GF-D8 (cell line): ENCODE measurements at places on chromosomes 6 and 20.

DNA sequence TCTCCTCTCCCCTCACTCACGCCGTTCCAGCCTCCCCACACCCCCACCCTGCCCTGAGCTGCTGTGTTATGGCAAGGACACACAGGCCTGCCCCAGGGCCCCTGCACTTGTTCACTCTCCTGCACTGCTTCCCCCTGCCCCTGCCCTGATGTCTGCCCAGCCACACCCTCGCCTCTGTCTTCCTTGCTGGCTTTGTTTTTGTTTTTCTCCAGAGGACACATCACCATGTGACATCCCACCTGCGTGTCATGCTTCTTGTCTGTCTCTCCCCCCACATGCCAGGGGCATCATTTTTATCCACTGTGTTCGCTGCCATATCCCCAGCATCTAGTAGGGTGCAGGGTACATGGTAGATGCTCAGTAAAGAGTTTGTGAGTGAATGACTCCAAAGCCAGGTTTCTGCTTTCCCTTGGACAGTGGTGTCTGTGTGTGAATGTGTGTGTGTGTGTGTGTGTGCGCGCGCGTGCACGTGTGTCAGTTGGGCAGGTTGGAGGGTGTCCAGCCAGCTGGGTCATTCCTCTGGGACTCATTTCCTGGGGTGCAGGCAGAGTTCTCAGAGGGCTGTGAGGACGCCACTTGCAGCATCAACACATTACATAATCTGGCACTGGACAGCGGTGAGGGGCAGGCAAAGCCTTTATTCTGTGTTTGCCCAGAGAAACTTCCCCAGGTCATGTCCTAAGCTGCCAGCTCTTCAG lies 60.6 kb downstream of the STK35 start:
- no peak for DNase-seq

- no peak for DNase-seq
Observed at GRCh38 chr6:138293428-138294395, 75.4 kb upstream of the PBOV1 start.

DNA sequence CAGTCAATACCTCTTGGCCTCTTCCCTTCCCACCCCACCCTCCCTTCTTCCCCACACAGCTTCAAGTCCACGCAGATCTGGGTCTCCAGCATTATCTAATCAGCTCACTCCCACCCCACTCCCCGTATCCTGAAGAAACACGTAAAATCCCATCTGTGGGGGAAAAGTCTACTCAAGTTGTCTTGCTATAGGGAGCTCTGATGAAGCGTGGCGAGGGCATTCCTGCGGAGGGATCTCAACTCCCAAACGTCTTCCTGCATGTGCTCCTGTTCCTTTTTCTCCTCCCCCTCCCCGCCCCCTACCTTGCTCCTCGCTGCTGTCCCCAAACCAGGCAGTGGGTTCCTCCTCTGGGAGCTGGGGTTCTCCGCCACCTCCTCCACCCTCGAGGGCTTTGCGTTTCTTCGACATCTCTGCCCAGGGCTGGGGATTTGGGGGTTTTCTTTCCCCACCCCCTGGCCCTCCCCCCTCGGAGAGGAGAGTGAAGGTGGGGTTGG lies 181.8 kb downstream of the TBXT start:
- DNase-seq = no peak

GRCh38 chr20:19493794-19494495 lies 264.1 kb upstream of the RIN2 start:
- DNase-seq = no peak

DNA sequence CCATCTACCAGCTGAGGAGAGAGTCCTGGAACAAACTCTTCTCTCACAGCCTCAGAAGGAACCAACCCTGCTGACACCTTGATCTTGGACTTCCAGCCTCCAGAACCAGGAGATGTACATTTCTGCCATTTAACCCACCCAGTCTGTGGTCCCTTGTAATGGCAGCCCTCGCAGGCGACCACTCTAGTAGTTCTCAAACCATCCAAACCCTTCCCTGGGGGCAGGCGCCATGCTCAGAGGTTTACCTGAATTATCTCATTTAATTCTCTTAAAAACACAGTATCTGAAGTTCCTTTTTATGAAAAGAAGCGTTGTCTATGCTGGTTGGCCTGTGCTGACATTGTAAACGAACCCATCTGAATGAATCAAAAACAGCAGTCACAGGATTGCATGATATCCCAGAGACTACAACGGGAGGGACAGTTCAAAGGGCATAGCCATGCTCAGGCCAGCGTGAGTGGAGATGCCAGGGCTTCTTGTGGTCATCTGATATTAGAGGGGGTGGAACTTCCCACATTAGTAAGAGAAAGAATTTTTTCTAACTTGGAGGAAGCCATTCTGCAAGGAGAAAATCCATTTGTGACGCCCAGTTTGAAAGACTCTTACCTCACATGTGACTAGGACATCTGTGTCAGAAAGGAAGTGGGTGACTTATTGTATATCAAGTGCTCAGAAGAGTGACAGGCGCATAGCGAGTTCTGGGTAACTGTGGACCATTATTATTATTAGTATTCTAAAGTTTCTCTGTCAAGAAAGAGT lies 17.2 kb upstream of the TAGAP start:
- peak; percentile 93 for DNase-seq

- DNase-seq = no peak
Observed at GRCh38 chr20:56392881-56393482, 537 bp downstream of the CSTF1 start.

DNA sequence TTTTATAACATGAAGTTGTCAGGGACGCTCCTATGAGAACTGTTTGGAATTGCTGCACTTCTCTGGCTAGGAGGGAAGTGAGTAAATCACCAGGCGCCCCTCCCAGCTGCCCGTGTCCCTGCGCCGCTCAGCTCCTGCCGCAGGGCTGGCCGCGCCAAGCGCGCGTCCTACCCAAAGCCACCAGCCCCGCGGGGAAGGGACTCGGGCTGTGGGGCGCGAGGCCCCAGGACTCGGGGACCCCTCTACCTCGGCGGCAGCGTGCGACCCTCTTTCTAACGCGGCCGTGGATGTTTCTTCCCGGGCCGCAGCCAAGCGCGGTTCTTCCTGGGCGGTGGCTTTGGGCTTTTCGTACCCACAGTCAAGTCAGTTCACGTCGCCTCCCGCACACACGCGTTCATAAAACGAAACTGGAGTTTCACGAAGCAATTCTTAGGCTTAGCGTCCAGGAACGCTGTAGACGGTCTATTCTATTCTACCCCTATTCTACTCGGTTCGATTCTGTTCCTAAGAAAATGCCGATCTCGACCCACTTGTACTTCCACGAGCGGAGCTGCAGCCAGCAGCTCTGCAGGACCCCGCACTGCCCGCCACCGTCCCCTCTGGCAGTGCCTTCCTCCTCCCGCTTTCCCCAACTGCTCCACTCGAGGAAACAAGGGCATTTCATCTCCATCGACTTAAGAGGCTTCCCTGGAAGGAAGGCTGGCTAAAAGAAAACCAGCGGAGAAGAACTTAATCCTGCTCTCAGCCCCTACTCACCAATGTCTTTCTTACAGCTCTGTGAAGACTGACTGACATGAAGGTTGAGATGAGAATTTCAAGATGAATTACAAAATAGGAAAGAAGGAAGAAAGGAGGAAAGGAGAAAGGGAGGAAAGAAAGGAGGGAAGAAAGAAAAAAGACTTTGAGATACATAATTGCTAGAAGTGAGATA lies 15.4 kb downstream of the FOXC1 start:
- no peak for DNase-seq

GRCh38 chr6:128723667-128724066 lies 159.3 kb upstream of the LAMA2 start:
- no peak for DNase-seq

- DNase-seq = peak; percentile 54
Observed at GRCh38 chr6:28105245-28105639, 19.2 kb upstream of the ZSCAN16 start.

DNA sequence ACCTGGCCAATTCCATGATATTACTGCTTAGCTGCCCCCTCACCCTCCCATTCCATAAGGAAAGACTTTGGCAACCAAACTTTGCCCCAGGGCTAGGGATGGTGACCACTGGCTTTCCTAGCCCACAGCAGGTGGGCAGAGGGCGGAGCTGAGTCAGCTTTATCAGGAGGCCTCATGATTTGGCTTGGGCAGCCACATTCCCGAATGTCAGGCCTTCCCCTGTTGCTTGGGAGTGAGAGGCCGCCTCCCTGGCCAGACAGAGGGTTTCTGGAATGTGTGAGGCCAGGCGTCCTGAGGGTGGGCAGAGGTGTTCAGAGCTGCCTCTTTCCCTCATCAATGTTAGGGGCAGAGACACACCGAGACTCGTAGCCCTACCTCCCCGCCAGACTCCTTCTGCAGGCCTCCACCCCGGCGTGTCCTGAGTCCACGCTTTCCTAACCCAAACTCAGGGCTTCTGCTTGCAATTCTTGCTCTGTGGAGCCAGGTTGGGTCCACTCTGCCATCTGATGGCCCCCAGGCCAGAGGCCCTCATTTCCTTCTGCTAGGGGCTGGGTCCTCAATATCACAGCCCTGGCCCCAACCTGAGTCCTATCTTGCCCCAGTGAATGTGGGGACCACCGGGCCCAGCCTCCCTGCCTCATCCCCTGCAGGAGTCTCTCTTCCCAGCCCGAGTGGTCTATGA lies 19.3 kb downstream of the UQCC2 start:
- DNase-seq = no peak

DNA sequence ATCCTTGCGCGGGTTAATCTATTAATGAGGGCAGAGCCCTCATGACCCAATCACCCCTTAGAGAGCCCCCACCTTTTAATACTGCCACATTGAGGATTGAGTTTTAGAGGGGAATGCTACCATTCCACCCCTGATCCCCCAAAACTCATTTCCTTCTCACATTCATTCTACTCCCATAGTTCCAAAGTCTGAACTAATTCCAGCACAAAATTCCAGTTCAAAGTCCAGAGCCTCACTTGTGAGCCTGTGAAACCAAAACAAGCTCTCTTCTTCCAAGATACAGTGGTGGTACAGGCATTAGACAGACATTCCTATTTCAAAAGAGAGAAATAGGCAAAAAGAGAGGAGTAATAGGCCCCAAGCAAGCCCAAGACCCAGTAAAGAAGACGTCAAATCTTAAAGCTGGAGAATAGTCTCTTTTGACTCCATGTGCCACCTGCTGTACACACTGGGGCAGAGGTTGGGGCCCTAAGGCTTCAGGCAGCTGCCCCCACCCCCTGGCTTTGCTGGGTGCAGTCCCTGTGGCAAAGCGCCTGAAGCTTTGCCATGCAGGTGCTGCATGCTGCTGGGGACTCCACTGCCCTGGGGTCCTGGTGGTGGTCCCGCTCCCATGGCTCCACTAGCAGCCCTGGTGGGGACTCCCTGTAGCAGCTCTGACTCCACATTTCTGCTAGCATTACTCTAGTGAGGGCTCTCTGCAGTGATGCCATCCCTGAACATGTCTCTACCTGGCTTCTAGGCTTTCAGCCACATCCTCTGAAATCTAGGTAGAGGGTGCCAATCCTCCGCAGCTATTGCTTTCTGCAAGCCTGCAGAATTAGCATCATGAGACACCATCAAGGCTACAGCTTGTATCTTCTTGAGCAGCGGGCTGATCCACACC lies 41.3 kb downstream of the RSPH3 start:
- no peak for DNase-seq

DNA sequence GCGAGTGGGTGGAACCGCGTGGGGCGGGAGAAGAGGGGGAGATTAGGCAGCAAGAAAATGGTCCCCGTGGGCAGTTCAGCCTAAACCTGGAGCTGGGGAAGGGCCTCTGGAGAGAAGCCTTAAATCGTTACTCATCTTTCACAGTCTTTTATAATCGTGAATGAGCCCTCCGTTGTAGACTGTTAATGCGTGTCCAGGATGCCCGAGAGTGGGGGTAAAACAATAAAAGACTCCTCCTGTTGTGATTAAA lies 11.0 kb upstream of the ELOVL5 start:
- no peak for DNase-seq

DNA sequence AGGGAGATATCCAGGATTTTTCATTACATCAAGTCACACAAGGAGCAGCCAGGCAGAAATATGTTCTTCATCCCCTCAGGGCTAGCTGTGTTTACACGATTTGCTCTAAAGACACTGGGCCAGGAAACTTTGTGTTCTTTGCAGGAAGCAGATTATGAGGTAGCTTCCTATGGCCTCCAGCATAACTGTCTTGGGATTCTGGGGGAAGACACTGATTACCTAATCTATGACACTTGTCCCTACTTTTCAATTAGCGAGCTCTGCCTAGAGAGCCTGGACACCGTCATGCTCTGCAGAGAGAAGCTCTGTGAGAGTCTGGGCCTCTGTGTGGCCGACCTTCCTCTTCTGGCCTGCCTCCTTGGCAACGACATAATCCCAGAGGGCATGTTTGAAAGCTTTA lies 11.2 kb downstream of the FAM120B start:
- DNase-seq = no peak

GRCh38 chr20:63898882-63899558 lies 4.1 kb downstream of the DNAJC5 start:
- DNase-seq = peak; percentile 80

GRCh38 chr6:57313711-57314471 lies 3.5 kb upstream of the PRIM2 start:
- no peak for DNase-seq

DNA sequence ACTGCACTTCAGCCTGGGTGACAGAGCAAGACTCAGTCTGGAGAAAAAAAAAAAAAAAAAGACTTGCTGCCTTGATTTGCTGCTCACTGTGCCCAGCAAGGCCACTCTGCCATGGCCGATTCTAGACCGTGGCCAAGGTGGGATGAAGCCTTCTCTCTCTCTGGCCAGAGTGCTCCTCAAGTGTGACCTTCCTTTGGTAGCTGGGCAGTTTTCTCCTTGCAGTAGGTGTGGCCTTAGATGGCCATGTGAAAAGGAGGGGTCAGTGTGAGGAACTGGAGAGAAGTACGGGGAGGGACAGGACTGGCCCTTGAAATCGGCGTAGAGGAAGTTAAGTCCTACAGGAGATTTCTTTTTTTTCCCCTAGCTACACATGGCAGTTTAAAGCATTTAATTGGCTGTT lies 272.0 kb downstream of the ARID1B start:
- no peak for DNase-seq

DNA sequence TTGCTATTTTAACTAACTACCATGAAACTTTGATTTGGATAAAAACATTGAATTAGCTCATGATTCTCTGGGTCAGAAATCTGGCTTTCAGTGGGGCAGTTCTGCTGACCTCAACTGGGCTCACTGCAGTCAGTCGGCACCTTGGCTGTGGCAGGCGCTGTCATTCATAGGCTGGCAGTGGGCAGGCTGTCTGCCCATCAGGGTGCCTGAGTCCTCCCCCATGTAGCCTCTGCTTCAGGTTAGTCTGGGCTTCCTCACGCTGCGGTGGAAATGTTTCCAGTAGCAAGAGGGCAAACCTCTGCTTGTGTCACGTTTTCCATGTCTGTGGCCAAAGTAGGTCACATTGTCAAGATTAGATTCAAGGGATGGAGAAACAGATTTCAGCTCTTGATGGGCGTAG lies 251.0 kb upstream of the TCF21 start:
- DNase-seq = no peak

DNA sequence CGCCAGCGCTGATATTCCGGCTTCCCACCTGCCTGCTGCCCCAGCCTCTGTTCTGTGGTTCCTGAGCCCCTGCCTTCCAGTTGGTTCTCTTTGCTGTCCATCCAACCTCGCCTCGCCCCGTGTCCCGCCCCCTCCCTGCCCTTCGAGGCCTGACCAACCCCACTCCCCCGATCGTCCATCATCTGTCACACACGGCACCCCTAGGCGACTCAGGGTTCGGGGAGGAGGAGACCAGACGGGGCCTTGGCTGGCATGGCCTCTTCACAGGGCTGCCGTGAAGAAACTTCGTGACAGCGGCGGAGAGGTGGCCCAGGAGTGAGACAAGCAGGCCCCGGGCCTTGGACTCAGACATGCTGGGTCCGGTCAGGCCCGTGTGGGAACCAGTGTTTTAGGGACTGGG lies 226.1 kb downstream of the QKI start:
- DNase-seq = no peak

GRCh38 chr20:37229357-37229756 lies 32.3 kb downstream of the GHRH start:
- no peak for DNase-seq

GRCh38 chr6:168417679-168418557 lies 23.1 kb upstream of the SMOC2 start:
- DNase-seq = no peak
